ENCODE measurements at places on chromosomes 6 and 20.

DNA sequence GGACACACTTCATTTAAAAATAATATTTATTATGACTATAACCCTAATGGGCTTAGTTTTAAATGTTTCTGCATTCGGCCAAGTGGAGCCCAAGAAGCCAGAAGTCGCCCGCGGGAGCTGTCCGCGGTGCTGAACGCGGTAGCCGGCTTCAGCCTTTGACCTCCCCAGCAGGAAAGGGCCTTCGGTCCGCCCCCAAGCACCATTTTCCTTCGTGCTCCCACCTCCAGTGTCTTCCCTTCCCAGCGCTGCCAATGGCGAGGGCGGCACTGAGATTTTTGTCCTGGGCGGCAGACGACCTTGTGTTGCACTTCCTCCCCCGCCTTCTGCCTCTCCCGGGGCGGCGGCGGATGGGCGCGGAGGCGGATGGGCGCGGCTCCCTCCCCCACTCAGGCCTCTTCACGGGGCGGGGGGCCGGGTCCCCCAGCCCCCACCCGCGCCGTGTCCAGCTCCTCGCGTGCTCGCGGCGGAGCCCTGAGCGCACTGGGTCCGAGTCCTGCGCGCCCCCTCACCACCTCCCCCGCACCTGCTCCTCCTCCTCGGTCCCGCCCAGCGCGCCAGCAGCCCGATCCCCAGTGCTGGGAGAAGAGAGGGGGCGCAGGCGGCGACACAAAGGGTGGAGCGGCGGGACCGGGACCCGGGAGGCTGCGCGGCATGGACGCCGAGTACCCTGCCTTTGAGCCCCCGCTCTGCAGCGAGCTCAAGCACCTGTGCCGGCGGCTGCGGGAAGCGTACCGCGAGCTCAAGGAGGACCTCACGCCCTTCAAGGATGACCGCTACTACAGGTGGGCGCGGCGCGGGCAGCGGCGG lies 23.6 kb upstream of the TMEM181 start:
- DNase-seq: peak; percentile 84

GRCh38 chr6:30005482-30005881 lies 55.6 kb upstream of the POLR1H start:
- DNase-seq: peak; percentile 60

GRCh38 chr20:38186788-38187221 lies 21.7 kb upstream of the TGM2 start:
- no peak for DNase-seq

- DNase-seq: no peak
Observed at GRCh38 chr6:43728586-43728985, 41.0 kb upstream of the MRPS18A start.

DNA sequence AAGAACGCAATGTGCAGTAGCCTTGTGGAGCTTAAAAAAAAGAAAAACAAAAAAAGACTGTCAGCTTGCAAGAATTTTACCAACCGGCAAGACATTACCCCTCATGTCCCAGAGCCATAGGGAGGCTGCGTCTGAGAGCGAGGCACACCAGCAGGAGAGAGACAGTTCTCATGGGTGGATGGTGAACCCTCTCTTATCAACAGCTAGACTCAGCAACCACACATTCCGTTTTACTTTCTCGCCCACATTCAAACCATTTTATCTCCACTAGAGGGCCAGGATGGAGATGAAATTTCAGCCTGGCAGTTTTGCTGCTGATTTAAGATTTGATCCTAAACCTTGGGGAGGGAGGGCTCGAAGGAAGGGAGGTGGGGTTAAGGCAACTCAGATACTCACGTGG lies 247.0 kb downstream of the ATXN1 start:
- DNase-seq: peak; percentile 28

GRCh38 chr6:105424175-105424783 lies 21.4 kb upstream of the PREP start:
- DNase-seq: peak; percentile 37

- peak; percentile 20 for DNase-seq
Observed at GRCh38 chr6:101226677-101227135, 166.8 kb upstream of the GRIK2 start.

DNA sequence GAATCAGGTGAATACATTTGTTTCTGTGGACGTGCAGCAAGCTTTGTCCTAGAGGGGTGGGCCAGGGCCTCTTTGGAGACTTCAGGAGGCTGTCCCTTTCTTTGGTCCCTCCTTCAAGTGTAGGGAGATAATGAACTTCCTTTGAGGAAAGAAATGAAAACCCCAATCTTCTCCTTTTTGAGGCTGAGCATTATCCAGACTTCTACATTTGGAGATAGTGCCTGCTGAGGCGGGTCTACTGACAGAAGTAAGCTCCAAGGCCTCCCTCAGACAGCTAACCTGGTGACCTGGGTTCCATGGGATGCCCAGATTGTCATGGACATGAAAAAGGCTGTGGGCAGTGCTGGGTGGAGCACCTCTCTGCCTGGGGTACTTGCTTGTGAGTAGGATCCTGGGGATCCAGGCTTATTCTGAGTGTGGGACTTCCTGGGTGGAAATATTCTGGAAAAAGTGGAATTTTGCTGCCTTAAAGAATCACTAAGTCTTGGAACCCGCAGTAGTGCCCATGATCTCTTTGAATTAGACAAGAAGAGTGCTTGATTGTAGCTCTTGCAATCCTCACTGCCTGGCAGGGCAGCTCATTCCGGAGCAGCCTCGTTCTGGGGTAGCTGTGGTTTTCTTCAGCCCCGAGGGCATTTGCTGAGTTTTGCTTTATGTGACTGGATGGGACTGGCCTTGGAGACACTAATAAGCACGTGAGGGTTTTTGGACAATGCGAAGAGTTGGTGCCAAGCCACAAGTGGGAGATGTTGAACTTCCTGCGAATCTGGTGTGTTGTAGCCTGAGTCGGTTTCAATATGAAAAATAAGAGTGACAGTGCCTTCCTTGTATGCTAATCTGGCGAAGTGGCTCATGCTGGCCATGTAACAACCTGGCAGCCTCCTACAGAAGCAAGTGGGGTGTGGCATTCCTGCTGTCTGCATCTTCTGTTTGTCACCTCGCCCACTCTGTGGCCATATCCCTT lies 28.1 kb downstream of the SNRNP48 start:
- no peak for DNase-seq

DNA sequence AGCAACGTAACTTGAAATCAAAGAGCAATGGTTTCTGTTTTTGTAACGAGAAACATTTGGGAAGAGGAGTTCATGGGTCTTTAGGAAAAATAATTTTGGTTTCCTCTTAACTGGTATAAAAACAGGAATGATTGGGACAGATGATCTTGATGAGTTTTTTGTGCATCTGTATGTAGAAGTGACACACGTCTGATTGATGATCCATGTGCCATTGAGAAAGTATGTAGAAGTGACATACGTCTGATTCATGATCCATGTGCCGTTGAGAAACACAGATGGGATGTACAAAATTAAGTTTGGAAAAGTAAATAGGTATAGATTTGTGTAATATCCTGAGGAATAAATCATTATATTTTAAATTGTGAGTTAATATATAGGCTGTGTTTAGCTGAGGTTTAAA lies 2.1 kb downstream of the KIAA1586 start:
- DNase-seq: no peak

GRCh38 chr6:16174416-16175078 lies 45.7 kb downstream of the MYLIP start:
- DNase-seq: no peak

- no peak for DNase-seq
Observed at GRCh38 chr20:44544263-44544662, 22.4 kb upstream of the SERINC3 start.

DNA sequence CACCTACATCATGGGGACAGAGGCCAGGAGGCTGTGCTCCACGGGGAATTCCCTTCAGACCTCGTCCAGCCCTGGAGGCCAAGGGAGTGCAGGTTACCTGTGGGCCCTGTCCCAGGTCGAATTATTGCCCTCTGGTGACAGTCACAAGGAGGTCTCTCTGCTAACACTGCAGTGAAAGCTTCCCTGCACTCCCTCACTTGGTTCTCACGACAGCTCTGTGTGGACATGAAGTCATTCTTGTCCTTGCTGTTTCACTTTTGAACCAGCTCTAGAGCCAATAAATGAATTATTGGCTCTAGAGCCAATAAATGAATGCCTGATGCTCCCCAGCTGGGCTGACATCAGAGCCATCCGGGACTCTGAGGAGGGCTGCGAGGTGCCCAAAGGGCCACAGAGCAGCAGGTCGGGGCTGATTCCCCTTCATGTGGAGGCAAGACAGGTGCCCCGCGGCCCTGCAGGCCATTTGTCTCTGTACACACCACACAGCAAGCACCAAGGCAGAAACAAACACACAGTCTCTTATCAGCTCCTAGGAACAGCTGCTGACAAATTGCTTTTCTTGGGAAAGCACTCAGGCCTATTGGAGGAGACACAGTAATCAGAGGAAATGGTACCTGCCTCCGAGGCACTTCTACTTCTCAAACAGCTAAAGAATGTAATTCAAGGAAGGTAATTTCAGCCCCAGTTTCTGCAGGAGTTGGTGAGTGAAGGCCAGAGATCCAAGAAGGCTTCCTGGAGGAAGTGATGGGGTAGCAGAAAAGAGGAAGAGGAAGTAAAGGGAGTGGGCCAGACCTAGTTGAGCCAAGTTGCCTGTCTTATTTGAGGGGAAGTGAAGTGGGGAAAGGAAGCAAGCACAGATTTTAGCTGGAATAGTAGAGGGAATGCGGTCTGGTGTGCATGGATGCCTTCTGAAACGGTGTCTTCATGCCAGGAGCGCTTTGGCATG lies 27.5 kb upstream of the TBXT start:
- no peak for DNase-seq

DNA sequence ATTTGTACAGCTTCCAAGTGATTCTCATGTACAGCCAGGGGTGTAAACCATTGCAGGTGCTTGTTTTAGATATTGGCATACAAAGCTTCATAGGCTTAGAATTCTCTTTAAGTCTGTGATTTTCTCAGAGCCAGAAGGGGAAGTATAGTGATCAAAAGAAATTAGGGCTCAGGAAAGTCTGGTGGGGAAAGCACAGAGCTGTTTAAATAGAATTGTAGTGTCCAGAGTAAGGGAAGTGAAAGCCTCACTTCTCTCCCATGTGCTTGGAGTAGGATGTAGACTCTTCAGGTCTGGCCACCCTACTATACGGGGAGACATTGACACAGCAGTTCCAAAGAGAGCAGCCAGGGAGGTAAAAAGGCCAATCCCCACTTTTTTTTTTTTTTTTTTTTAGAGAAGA lies 10.4 kb downstream of the GCNT2 start:
- no peak for DNase-seq

- DNase-seq: no peak
Observed at GRCh38 chr6:37696220-37696840, 1.4 kb downstream of the MDGA1 start.

- no peak for DNase-seq
Observed at GRCh38 chr6:228881-229651, 63.2 kb upstream of the DUSP22 start.

GRCh38 chr6:162119341-162119740 lies 608.2 kb downstream of the PRKN start:
- no peak for DNase-seq

- DNase-seq: no peak
Observed at GRCh38 chr20:19426356-19426755, 213.9 kb downstream of the SLC24A3 start.

DNA sequence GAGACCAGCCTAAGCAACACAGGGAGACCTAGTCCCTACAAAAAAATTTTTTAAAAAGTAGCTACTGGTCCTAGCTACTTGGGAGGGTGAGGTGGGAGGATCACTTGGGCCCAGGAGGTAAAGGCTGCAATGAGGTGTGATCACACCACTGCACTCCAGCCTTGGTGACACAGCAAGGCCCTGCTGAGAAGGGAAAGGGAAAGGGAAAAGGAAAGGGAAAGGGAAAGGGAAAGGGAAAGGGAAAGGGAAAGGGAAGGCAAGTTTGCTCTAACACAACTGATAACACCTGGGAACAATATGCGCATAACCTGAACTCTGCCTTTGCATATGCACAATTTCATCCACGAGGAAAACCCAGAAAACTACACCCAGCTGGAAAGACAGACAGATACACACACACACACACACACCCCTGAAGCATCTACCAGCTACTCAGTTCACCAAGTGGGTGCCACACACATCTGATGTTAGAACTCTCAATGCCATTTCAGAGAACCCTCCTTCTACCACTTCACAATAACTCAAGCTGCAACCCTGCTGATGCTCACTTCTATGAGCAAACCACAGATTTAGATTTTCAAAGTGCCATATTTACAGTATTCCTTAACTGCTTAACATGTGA lies 19.1 kb downstream of the B4GALT5 start:
- DNase-seq: no peak

DNA sequence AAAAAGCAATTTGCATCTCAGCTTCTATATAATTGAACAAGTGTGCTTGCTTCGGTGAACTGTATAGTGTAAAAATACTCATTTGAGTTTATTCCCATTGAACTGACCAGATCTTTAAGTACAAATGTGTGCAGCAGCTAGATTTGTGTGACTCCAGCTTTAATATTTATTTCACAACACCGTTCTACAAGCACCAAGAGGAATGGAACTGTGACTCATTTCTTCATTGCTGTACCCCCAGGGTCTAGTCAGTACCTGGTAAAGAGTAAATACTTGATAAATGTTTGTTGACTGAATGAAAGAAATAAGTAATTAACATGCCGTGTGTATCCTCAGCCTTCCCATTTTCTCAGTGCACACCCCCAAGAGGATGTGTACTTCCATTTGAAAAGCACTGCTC lies 464.8 kb downstream of the CBLN4 start:
- no peak for DNase-seq

DNA sequence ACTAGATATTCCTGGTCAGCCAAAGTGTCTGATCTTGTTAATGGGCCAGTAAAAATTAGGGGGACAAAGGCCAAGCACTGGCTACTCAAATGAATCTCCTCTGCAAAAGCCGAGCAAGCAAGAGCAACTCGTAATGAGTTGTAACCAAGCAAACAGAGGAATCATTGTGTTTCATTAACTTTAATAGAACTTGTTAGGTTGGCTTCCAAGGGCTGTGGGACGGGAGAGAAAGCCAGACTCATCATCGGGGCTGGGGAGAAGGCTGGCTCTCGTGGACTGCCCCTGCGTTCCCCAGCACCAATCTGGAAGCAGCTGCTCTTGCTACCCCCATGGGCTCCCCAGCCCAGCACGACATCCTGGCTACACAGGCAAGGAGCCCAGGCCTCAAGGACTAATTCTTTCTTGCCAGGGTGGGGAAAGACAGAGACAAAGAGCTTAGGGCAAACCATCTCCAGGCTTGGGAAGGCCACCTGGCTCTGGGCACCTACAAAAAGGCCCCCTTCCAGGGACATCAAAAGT lies 10.5 kb upstream of the SCUBE3 start:
- DNase-seq: no peak

DNA sequence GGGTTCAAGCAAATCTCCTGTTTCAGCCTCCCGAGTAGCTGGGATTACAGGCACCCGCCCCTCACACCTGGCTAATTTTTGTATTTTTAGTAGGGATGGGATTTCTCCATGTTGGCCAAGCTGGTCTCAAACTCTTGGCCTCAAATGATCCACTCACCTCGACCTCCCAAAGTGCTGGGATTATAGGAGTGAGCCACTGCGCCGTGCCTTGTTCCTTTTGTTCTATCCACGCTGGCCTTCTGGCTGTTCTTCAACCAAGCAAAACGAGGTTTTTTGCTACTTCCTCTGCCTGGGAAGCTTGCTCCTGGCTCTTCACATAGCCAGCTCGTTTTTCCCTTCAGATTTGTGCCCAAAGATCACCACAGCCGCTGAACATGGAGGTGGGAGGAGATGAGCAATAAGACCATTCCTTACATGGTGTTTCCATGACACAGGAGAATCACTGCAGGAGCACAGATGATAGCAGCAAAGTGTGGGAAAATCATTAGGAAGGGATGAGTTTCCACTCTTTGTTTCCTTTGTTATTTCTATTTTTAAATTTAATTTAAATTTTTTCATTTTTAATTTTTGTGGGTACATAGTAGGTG lies 201.0 kb upstream of the ZNF217 start:
- no peak for DNase-seq

- DNase-seq: no peak
Observed at GRCh38 chr20:45347297-45347935, 808 bp downstream of the SDC4 start.

GRCh38 chr6:10030942-10031537 lies 383.8 kb downstream of the TFAP2A start:
- peak; percentile 32 for DNase-seq

Measured in HepG2 (cell line).